ENCODE measurements at places on chromosomes 3 and 15.

- DNase-seq = no peak
Observed at GRCh38 chr3:73848173-73848906, 223.6 kb upstream of the PDZRN3 start.

- DNase-seq = no peak
Observed at GRCh38 chr15:69504352-69505040, 51.9 kb downstream of the RPLP1 start.

DNA sequence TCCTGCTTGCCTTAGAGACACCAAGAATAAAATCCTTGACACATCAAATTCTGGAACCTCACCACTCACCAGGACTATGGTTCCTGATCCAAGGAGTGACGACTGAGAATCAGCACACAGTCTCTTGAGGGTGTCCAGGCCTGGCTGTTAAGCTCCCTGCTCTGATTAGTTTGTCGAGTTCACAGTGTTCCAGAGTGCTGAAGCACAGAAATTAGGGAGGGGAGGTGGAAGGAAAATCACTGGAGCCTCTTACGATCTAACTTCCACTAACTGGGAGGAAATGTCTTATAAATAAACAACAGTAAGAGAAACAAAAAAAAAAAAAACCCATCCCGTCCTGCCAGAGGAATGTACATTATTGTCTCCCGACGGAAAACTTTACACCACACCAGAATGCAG lies 330.2 kb downstream of the TIGIT start:
- DNase-seq = no peak

- DNase-seq = no peak
Observed at GRCh38 chr3:56314842-56315241, 153.4 kb downstream of the ERC2 start.

DNA sequence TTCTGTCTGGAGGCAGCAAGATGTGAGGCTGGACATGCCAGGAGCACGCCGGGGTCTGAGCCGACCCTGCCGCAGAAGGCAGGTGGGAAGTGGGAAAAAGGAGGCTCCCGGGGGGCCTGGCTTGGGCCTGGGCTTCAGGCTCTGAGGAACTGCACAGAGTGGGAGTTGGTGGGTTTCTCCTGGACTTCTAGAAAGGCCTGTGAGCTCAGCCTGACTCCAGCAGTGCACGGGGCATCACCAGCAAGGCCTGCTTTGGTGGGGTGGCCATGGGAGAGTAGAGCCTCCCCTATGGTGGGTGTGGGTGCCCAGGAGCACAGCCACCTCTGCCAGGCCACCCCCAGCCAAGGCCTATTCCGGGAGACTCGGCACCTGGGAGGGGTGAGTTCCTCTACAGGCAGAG lies 18.1 kb upstream of the SLC41A3 start:
- no peak for DNase-seq

DNA sequence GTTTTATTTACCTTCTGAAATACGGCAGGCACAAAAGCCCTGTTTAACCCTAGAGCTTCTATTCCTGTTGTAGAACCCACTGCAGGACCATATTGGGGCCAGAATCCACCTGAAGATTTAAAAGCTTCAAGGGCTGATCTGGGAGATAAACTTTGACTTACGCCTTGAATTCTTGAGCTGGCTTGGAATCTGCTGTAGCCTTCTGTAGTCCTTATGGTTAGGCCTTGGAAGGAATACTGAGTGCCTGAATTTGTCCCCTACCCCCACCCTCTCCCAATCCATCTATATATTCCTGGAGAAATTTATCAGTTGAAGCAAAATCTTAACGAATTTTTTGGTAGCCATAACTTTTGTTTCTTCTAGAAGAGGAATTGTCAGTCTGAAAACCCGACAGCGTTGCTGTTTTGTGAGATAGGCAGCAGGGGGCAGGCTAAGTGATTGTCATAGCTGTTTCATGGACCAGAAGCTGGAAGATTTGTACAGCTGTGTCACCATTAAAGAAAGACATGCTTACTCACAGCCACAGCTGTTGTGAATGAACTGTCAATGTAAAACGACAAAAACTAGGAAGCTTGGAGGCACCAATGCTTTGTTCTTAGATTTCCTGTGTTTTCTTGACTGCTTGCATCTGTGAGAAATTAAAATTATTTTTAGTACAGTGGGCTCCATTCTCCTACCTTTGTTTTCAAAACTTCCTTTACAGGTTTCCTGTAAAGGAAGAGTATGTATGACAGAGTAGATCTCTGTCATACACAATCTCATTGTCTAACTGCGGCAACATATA lies 12.8 kb downstream of the LXN start:
- peak; percentile 8 for DNase-seq

GRCh38 chr15:51227940-51228732 lies 110.3 kb downstream of the CYP19A1 start:
- no peak for DNase-seq

- no peak for DNase-seq
Observed at GRCh38 chr3:129569856-129570255, 26.9 kb downstream of the H1-8 start.

DNA sequence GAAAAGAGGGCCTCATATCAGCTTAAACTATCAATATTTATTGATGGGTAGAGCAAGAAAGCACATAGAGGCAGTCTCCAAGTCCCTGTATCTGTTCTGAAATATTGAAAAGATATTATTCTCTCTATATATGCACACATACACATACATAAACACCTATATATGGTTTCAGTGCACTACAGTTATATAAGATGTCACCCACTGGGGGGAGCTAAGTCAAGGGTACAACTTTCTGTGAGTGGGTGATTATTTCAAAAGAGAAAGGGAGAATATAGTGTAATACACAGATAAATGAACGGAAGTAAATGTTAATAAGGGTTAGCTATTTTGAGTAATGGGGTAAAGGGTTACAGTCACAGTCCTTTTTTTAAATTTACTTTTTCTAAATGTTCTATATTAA lies 8.8 kb downstream of the SNTN start:
- no peak for DNase-seq

DNA sequence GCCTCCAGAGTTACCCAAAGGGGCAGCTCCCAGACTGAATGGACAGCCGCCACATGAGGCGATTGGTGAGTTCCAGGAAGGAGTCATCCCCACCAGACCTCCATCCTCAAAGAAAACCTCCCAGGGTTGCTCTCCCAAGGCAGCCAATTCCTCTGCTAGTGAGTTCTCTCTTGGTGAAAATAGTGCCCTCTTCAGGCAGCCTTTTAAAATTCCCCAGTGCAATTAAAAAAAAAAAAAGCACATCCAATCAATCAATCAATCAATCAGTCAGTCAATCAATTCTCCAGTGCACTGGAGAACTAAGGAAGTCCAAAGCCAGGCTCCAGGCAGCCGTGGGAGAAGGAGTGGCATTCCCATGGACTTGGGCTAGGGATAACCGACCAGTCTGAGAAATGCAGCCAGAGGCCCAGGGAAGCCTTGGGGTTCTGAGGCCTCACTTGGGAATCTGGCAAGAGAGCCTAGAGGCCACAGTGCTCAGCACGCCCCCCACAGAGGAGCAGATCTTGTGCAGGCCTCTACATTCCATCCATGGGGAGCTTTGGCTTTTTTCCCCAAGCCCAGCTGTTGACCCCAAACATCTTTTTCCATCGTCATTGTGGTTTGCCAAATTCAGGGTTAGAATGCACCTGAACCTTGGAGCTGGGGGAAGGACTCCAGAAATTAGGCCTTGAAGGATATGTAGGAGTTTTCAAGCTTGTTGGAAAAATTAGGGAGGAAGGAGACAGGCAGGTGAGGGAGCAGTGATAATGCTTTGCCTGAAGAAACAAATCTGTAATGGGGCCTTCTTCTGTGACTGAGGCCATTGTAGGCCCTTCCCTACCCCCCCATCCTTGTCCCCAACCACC lies 4.8 kb downstream of the PAQR5 start:
- DNase-seq = no peak

- DNase-seq = no peak
Observed at GRCh38 chr15:50872832-50873426, 35.6 kb upstream of the AP4E1 start.

- DNase-seq = no peak
Observed at GRCh38 chr3:49656541-49657112, 17.5 kb upstream of the APEH start.

DNA sequence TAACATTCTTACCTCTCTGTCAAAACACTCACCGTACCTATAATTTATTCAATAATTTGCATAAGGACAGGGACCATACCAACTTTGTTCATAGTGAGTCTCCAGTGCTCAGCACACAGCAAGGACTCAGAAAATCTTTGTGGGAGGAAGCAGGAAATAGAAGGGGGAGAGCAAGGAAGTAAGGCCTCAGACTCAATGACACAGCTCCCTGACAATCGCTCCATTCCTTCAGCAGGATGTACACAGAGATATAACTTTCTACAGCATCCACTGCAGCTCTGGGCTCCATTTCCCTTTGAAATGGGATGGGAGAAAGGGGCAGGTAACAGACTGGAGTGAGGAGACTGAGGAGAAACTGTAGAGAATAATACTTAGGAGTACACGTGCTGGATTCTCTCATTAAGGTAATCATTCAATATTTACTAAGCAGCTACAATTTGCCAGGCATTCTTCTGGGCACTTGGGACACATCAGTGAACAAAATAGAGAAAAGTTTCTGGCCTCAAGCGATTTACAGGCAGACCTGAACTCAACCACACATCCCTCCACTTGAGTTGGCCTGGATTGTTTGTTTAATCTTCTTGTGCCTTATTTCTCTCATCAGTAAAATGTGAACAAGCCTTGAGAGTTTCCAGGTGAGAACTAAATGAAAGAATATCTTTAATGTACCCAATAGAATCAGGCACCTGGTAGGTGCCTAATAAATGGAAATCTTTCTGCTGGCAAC lies 330.3 kb upstream of the THBS1 start:
- no peak for DNase-seq

DNA sequence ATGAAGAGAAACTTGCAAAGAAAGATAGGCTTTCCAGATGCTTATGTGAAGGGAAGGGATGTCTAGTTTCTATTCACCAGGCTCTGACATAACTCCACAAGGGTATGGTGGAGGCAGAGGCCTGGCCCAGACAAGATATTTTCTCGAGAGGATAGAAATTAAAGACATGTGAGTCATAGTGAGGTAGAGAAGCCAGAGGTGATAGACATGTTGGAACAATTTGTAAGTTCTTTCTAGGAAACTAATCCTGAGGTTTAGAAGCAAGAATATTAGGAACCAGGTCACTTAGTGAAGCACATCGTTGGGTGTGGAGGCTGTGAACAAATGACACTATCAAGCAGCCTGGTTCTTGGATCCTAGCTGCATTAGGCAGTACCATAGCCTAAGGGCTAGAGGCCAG lies 176.9 kb downstream of the BBX start:
- no peak for DNase-seq

GRCh38 chr3:175664911-175665310 lies 805.8 kb downstream of the NAALADL2 start:
- no peak for DNase-seq

DNA sequence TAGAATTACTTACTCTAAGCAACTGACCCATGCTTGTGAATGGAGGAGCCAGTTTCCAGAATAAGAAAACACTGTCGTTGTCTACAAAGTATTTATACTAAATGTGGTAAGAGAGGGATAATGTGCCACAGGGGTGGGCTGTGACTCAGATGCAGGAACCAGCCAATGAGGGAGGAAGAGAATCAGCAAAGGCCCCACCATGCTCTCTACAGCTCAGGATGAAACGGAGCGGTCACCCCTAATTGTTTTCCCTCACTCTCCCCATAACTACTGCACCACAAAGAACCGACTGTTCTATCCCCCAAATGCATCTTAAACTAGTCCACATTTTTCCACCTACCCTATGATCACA lies 44.5 kb downstream of the BFSP2 start:
- DNase-seq = no peak

DNA sequence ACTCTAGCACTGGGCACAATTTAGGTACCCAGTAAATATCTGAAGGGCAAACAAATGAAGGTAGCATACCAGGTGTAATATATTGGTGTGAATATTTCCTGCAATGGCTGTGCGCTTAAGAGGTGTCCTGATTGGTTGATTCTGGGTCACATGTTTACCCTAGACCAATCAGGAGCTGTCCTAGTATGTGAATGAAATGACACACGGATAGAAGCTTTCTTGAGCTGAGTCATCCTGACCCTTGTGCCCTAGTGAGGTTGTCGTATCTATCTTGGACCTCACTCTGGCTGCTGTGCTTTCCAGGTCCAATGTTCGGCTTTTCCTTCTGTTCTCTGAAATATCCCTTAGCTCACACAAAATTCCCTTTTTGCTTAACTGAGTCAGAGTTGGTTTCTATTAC lies 58.1 kb upstream of the FOXP1 start:
- DNase-seq = no peak

DNA sequence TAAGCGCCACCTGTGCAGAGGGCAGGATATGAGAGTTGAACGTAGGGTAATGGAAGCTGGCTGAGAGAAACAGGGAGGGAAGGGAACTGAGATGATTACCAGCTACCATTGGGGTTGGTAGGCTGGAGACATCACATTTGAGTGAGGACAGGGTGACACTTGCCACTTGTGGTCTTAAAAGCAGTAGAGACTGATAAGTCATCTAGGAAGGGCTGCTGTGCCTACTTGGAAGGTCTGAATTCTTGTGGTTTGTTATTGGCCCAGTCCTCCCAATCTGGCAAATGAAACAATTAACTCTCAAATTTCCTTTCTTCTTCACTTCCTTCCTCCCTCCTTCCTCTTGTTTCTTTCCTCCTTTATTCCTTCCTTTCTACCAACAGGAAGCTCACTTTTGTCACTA lies 46.8 kb downstream of the COL6A5 start:
- DNase-seq = no peak

- DNase-seq = no peak
Observed at GRCh38 chr3:23219552-23219951, 16.4 kb downstream of the UBE2E2 start.

Data from activated naive CD4-positive, alpha-beta T cell (primary cell).